ENCODE measurements at places on chromosomes 7 and 10.

DNA sequence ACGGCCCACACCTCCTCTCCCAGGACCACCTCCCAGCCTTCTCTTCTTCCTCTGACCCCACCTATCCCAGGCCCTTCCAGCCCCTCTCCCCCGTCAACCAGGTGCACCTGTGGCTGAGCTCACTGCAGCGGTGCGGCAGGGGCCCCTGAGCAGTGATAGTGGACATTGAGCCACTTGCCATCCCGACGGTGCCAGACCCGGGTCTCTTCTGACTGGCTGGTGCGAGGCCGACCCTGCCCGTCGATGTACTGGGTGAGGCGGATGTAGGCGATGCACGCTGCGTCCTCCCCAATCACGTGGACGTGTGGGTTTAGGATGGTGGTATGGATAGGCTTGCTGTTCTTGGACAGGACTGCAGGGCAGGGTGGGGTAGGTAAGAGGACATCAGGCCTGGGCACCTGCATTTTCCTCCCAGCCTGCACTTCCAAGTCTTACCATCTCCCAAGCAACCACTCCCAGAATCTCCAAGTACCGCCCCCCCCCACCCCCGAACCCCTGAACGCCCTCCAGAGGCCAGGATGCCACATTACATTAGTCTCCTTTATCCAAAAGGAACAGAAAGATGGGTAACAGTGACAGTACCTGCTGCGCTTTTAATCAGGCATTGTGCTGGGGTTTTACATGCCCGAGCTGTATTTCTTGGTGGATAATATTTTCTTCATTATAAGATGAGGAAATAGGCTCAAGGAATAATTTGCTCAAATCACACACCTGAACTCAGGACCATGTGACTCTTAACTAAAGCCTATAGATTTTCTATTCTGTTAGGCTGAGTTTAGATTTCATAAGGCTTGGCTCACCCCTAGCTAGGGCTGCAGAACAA, 3.7 kb upstream of the NDST2 start:
- no peak for DNase-seq

GRCh38 chr10:78947226-78947625, 121.5 kb upstream of the ZMIZ1 start:
- no peak for DNase-seq

- peak; percentile 84 for DNase-seq
These were observed 47.1 kb downstream of the INSIG1 start for GRCh38 chr7:155344618-155345433.

DNA sequence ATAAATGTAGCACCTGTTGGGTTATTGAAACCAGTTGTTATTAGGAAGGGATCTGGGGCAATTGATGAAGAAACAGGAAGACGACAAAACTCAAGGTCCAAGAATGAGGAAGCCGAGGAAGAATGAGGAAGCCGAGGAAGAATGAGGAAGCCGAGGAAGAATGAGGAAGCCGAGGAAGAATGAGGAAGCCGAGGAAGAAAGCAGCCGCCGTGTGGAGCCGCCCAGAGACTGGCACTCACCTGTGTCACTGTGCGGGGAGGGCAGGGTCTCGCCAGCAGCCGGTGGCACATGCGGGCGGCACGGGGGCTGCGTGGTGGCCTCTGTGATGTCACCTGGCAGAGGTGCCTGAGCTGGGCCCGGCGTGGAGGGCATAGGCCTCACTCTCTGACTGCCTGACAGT, 71.1 kb upstream of the CFAP46 start:
- DNase-seq, result no peak

GRCh38 chr7:9264395-9264794, 831.0 kb downstream of the NXPH1 start:
- DNase-seq, result no peak

- DNase-seq, result no peak
These were observed 335.2 kb upstream of the RNF32 start for GRCh38 chr7:156305351-156305750.

DNA sequence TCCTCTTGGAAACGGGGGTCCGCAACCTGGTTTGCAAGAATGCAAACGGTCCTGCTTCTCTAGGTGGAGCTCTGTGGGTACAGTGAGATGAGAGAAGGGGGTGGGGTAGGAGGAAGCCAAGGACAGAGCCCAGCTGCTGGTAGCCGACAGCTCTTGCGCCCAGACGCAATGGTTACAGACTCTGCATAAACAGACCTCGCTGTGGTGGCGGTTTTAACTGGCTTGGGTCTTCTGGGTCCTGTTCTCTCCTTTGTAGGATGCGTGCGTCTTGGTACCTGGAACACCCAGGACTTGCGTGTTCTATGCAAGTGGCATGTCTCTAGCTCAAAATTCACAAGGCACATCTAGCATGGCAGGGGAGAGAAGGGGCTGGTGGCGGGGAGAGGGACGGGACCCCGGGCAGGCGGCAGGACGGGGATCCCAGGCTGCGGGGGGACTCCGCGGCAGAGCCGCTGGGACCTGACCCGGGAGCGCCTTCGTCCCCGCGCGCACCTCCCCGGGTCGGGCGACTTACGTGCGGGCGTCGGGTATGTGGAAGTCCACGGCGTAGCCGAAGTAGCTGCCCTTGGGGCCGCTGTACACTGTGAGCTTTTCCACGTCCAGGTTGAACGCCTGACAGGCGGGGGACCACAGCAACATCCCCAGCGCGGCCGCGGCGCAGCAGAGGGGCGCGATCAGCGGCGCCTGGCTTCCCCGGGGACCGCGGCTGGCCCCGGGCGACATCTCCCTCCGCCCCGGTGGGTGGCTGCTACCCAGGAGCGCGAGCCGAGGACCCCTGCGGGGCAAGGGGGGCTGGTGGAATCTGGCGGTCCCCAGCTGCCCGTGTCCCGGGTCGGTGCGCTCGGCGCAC, 448 bp downstream of the ITGA8 start:
- no peak for DNase-seq

GRCh38 chr10:100972115-100972903, 3.0 kb downstream of the SEMA4G start:
- DNase-seq, result no peak

DNA sequence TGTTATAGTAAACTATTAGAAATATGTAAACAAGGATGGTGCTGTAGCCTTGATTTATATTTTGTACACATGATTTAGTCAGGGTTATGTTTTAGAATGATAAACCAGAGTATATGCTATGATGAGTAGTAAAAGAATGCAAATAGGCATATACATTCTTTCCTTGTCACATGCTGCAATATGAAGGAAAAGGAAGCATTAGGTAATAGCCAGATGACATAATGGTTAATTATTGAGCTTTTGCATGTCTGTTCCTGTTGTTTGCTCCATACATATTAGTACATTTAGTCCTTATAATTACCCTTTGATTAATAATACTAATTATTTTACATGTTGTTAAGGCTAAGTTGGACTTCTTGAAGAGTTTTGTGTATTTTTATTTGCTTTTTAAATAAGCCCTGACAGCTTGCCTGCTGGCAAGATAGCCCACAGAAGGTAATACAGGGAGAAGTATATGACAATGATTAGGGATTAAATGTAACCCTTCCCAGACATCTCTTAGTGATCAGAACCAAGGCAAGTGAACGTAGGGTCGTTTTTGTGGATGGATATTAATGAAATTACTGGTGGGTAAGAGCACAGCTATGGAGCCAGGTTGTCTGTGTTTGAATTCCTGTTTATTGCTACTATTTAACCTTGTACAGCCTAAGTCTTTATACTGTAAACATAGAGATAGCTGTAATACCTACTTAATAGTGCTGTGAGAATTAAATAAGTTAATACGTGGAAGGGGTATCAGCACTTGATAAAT, 68.4 kb downstream of the PHTF2 start:
- DNase-seq, result no peak

- no peak for DNase-seq
These were observed 569.6 kb downstream of the LRMDA start for GRCh38 chr10:76001019-76001418.

GRCh38 chr10:118873091-118873737, 118.4 kb upstream of the CACUL1 start:
- DNase-seq, result no peak

- no peak for DNase-seq
These were observed 172.4 kb upstream of the ZMIZ1 start for GRCh38 chr10:78896159-78896928.

DNA sequence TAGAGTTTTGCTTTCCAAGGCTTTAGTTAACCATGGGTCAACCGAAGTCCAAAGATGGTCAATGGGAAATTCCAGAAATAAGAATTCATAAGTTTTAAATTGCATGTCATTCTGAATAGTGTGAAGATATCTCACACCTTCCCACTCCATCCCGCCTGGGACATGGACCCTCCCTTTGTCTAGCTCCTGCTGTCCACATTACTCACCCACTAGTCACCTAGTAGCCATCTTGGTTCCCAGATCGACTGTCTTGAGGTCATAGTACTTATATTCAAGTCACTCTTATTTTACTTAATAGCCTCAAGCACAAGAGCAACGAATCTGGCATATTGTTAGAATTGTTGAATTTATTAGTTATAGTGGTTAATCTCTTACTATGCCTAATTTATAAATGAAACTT, 366.6 kb downstream of the PRPF18 start:
- DNase-seq, result no peak

GRCh38 chr7:50717181-50717580, 65.5 kb downstream of the GRB10 start:
- DNase-seq, result peak; percentile 27

DNA sequence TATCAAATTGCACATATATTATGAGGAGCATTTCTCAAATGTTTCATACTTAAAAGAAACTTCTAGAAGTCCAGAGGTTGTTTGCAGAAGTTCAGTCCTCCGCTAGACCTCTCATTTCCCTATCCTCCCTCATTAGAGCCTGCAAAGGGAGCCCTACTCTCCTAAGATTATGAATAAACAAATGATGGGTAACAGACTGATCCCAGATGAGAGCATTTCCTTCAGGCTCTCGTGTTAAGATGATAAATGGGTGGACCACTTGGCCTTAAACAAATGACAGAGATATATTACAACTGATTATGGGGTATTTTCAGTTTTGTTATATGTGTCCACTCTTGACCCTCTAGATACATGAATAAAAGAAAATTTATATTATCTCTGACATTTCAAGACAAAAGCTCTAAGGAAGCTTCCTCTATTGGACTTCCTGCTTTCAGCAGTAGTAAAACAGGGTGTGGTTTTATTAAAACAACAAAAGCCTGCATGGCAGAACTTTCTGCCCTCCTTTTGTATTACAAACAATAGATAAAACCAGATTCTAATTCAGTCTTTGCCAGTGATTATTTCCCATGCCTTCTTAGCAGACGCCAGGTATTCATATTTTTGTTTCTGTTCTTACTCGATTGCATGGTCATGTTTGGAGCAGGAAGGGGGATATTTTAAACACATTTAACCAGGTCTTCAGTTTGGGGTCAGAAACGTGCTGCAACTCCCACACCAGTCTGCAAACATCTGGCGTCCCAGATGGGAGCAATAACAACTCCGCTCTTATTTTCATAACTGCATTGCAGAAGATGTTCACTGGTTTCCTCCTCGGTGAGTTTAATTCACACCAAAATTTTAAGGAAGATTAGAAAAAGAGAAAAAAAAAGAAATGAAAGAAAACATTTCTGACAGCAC, 52.4 kb upstream of the FAM204A start:
- DNase-seq, result peak; percentile 5

DNA sequence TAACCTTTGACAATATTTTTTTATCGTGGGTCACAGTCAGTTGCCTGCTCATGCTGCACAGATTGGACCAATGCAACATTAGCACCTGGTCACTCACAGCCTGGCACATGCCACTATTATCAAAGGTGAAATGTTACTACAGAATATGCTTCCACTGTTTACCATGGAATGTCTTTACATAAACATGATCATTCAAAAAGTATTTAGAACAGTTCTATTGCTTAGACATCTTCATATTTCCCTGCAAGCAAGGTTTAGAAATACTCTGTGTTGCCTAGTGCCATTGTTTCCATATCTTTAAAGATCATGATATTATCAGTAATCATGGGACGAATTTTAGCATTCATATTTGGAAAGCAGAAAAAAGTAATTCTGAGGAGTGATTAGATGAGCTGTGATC, 179.9 kb upstream of the CHRM2 start:
- DNase-seq, result no peak

GRCh38 chr10:49282879-49283341, 16.1 kb upstream of the C10orf71 start:
- DNase-seq, result no peak

- DNase-seq, result no peak
These were observed 57.1 kb downstream of the AFAP1L2 start for GRCh38 chr10:114347241-114347640.

GRCh38 chr10:100535338-100535714, 417 bp upstream of the HIF1AN start:
- no peak for DNase-seq

GRCh38 chr7:7944619-7945282, 23.8 kb upstream of the GLCCI1 start:
- DNase-seq, result no peak

- no peak for DNase-seq
These were observed 7.8 kb upstream of the SRPK2 start for GRCh38 chr7:105396566-105396965.

DNA sequence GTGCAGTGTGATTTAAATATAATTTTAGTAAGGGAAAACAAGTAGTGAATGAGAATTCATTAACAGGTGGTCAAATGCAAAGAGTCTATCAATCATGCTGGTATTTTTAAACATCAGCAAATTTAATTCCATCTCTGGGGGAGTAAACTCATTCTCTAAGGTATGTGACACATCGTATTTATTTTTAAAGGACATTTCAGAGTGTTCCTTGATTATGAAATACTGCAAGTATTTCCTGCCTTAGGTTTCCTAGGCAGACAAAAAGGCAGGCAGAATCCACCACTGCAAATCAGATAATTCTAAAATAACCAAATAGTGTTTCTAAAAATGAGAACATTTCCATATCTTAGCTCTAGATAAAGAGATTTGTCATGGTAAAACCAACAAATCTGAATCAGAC, 193.8 kb downstream of the LRRTM3 start:
- peak; percentile 38 for DNase-seq

DNA sequence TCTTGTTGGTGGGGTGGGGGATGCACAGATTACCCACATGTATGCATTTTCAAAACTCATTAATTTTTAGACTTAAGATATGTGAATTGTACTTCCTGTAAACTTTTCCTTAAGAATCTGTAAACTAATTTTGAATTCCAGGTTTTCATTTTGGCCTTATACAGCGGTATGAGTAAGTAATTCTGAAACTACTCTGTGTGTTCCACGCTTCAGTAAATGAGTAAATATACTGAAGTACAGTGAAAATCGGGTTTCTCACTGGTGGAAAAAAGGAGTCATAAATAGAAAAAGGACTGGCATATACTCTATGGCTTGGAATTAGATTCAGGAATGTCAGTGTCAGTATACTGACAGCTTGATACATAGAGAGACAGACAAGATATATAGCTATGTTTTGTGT, 72.8 kb downstream of the CTTNBP2 start:
- DNase-seq, result no peak

- DNase-seq, result peak; percentile 33
These were observed 525.7 kb downstream of the KCNMA1 start for GRCh38 chr10:77111611-77112550.

DNA sequence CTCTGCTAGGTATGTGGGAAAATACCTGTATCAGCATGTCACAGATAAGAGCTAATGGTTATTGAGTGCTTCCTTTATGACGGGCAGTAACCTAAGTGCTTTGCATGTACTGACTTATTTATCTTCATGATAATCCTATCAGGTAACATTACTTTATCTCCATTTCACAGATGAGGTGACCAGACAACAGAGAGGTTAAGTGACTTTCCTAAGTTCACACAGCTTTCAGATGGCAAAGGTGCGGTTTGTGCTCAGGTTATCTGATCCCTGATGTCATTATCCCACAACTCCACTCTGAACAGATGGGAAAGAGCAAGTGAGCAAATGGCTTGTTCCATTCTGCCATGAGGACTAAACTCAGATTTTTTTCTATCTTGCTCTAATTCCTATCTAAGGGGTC, 217.0 kb upstream of the PODXL start:
- no peak for DNase-seq

- DNase-seq, result no peak
These were observed 1.6 kb upstream of the AGK start for GRCh38 chr7:141549582-141549981.

GRCh38 chr7:13104128-13104527, 416.7 kb downstream of the ARL4A start:
- no peak for DNase-seq
